MM.1S (cell line): ENCODE measurements at places on chromosomes 5 and 9.

DNA sequence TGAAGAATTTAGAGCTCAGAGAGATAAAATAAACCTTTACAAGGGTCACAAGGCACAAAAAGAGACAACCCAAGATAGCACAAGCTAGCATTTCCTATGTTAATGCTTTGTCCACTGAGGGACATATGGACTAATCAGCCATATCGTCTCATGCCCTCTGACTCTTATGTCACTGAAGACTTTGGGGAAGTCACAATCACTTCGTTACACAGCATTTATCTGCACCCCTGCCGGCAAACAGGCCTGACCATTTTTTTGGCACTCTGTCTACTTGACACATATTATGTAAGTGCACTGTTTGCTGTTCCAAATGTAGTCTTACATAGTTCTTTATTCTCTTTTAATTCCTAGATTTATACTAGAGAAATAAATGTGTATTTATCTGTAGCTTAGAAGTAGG lies 13.9 kb upstream of the BNC2 start:
- no peak for DNase-seq

- DNase-seq: no peak
These were observed 1273.0 kb downstream of the EFNA5 start for GRCh38 chr5:106397700-106398099.

DNA sequence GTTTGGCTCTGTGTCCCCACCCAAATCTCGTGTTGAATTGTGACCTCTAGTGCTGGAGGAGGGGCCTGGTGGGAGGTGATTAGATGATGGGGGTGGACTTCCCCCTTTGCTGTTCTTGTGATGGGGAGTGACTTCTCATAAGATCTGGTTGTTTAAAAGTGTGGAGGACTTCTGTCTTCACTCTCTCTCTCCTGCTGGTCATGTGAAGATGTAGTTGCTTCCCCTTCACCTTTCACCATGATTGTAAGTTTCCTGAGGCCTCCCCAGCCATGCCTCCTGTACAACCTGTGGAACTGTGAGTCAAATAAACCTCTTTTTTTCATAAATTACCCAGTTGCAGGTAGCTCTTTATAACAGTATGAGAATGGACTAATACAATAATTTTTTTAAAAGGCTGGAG lies 10.6 kb upstream of the MYO10 start:
- DNase-seq: no peak

- no peak for DNase-seq
These were observed 19.7 kb downstream of the RIOK2 start for GRCh38 chr5:97163360-97163764.

- no peak for DNase-seq
These were observed 33.9 kb upstream of the ALDH1B1 start for GRCh38 chr9:38358390-38359296.

DNA sequence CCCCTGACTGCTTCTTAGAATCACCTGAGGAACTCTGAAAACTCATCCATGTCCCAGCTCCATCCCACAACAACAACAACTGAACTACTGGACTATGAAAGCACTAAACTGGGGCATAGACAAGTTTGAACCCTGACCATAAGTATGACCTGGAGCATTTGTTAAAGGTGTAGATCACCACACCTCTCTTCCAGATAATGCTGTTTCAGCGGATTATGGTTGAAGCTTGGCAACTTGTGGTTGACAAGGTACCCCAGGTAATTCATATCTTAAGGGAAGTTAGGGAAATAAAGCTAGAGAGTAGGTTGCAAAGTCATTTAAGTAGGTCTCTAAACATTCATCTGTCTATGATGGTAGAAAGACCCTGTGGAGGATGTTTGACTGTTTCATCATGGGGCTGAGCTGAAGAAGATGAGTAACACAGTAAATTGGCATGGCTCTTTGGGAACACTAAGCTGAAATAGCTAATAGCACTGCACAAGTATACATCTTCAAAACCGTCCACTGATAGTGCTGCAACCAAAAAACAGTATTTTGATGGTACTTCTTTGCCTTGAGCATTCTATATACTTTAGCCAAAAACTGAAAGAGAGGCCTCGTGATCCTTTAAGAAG lies 80.2 kb downstream of the TMEM174 start:
- DNase-seq: no peak

GRCh38 chr5:25441810-25442209 lies 797.0 kb upstream of the CDH10 start:
- no peak for DNase-seq

DNA sequence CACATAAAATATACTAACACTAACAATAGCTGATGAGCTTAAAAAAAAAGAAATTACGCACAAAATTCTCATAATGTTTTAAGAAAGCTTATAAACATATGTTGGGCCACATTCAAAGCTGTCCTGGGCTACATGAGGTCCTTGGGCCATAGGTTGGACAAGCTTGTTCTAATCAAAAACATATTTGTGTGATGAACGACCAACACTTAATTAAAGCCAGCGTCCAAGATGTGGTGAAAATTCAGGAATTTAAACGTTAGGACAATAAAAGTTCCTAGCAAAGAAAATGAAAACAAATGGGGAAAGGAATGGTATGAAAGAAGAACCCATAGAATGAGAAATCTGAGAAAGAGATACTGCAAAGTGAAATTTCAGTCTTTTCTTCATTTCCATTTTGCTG lies 429.6 kb upstream of the DMAC1 start:
- no peak for DNase-seq
